ENCODE measurements at places on chromosomes 3 and 15.

DNA sequence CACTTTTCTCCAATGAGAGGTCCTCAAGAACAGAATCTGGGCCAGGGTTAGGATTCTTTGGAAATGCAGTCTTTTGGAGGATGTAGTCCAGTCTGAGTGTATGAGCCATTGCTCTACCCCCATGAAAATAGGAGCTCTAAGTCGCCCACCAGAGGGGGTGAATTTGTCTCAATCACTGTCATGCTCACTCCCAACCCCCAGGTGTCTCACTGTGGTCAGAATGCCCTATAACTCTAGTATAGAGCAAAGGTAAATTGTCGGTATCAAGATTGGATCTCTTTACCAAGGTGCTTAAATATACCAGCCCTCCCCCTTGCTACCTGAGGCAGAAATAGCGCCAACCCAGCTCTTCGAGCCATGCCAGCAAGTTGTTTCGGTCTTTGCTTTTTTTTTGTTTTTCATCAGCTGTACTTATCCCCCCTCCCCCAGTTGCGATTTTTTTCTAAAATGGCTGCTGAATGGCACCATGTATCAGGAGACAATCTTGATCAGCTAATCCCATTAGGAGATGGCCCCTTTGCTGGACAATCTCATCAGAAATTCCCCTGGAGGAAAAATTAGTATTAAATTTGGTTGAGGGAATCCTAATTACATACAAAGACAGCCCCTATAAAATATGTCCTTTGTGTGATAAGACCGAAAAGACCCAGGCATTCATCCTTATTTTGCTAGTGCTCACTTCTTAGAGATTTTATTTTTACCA, 130.7 kb downstream of the EBLN2 start:
- DNase-seq, result no peak

DNA sequence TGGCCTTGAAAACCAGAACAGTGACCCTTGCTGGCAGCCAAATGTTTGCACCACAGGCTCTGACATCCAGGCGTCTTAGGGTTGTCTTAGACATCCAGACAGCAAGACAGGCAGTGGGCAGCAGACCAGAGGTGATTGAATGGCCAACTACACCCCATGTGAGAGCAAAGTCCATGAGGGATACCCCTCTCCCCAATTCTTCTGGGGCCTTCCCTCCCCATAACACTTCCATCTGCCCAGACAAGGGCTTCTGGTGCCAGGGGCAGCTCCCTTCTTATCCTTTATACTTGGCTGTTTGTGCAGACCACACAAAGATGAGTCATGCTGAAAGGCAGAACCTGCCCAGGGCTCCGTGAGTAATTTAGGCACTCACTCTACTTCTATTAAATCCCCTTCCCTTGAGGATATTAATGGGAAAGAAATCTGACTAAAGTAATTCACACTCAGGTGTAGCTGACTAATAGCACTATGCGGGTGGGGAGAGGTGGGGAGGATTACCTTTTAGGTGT, 257.9 kb downstream of the UACA start:
- DNase-seq, result no peak

DNA sequence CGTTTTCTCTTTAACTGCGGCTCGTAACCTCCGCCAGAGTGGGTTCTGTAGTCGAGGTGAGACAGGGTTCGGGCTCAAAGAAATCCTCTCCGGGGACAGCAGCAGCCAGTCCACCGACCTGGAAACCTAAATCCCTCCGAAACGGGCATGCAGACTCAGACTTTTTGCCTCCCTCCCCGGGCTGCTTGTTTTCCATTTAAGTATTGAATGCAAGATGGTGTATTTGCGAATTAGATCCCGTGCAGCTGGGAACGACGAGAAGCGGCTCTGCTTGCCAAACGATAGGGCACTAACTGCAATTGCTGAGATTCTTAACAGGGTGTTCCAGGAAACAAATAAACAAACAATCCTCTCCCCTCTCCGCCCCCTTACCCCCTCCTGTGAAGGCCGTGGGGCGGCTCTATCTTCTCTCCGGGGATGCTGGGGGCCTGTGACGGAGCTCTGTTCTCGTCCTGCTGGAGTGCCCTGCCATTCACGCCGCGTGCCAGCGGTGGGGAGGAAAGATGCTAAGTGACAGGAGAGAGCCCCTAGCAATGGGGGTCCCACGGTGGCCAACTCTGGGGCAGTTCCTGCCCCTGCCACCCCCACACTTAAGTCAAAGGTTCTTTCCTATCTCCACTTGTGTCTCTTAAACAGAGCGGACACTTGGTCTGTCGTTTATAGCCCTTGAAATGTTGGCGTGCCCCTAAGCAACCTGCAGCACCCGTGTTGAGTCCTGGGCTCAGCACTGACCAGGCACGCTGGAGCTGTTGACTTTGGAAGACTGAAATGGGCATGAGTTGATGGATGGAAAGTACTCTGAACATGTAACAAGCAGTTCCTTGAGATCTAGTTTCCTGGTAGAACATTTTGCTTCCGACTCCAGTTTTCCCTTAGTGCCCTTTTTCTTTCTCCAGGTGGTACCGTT, 1.3 kb upstream of the ETV5 start:
- DNase-seq, result no peak

- no peak for DNase-seq
These were observed 3.0 kb downstream of the ZSCAN2 start for GRCh38 chr15:84603630-84604379.

- no peak for DNase-seq
These were observed 16.0 kb upstream of the CCR2 start for GRCh38 chr3:46337911-46338310.

GRCh38 chr3:112247350-112247749, 46.7 kb downstream of the SLC9C1 start:
- DNase-seq, result no peak

- DNase-seq, result no peak
These were observed 209.2 kb upstream of the NR2F2 start for GRCh38 chr15:96121086-96121920.

DNA sequence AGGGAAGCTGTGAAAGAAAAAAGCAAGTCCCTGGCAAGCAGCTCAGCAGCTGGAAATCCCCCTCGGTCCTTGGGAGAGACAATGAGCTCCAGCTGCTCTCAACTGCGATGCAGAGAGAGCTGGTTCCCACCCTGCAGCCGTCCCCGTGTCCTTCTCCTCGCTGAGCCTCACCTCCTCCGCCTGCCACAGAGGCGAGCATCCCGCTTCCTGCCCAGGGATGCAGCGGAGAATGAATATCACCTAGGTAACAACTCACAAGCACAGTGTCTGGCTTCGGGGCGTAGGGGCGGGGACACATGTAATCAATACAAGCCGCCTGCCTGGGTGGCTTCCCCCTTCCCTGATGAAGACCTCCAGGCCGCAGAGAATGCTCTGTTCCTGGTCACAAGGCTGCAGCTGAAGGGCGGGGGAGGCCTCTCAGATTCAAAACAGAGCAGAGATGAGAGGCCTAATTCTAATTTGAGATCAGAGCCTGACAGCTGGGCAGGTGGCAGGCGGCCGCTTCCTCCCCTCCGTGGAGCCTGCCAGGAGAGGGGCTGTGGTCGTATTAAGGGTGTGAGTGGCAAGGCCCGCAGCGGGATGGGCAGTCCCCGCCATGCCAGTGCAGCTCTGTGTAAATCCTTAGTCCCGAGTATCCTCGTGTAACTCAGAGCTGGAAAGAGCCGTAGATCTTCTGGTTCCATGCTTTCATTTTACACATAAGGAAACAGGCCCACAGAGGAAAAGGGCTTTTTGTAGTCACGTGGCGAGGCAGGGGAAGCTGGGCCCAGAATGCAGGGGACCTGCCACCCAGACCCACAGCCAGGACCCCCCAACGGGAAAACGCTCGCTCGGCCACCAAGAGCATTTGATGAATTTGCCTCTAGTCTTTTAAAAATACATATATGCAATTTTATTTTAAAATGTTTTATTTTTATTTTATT, 24.3 kb downstream of the ZDHHC19 start:
- peak; percentile 30 for DNase-seq

GRCh38 chr15:68347392-68347791, 69.8 kb downstream of the FEM1B start:
- no peak for DNase-seq

DNA sequence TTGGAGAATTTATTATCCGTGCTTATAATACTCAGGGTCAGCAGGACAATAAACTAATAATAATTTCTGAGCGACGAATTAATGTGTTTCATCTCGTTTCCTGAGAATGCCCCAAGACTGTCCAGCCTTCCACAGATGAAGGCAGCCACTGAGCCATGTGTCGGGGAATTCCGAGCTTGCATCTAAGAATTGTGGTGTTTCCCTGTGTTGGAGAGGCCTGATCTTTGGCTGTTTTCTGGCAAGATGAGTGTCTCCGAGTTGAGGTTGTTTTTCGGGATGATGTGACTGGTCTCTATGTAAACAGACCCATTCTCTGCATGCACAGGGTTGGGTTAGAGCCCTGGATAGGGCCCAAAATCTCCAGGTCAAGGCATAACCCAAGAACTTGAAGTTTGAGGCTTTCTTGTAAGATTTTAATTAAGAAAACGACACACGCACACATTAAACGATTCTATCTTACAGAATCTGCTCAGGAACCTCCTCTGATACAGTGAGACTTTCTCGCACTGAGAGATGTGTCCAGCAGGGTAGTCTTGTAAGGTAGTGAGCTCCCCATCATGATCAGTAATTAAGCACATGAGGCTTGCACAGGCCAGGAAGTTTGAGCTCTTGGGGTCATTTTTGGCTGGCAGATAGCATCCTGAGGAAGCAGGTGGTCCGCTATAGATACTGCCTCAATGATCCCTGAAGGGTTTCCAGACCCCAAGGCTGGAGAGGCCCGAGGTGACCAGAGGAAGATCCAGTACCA, 14.4 kb downstream of the FGD5 start:
- DNase-seq, result no peak

DNA sequence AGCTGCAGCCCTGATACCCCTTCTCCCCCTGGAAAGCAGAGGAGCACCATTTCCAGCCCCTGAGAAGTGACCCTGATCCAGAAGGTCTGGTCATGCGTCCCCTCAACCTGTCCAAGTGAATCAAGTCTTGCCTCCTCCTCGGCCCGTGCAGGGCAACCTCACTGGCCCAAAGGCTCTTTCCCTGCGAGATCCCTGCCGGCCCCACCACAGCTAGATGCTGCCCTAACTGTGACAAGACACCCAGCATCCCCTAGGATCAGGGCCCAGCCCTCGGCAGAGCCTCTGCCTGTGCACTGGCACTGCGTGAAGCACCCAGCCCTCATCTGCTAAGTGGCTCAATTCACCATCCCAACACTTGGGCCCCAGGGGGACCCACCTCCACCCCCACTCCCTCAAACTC, 155.1 kb downstream of the NUP210 start:
- no peak for DNase-seq

GRCh38 chr15:101489237-101489598, 289 bp downstream of the PCSK6 start:
- DNase-seq, result no peak

- DNase-seq, result no peak
These were observed 197.8 kb downstream of the TNIK start for GRCh38 chr3:171262431-171262830.

- DNase-seq, result no peak
These were observed 33.5 kb upstream of the PDZRN3 start for GRCh38 chr3:73658227-73658626.

- DNase-seq, result no peak
These were observed 56.3 kb upstream of the EPHB3 start for GRCh38 chr3:184505076-184505878.

DNA sequence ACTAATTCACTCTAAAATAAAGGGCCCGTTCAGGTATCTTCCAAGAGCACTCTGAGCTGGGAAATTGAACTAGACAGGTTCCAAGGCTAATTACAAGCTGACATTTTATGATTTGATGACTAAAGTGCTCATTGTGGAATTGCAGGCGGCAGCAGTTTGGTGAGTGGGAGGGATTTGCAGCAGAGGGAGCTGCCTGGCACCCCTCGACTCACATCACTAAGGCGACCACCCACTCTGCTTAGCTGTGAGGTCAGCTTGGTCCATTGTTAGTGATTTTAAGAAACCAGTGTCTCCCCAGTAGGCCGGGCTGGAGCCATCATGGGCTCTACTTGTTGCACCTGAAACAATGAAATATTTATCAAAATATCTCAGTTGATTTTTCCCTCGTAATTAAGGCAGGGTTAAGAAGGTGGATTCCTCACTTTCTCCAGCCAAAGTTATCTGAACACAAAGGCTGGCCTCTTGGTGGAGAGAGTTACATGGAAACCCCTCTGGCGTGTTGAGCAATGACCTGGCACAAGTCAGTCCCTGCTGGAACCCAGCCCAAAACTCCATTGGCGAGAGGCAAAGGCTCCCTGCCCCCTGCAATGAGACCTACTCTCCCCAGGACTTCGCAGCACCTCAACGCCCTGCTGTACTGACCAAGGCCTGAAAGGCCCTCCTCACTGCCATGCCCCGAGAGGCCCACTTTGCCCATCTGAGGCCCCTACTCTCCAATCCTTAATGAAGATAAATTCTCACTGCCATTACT, 65.0 kb upstream of the ATP2B2 start:
- no peak for DNase-seq

DNA sequence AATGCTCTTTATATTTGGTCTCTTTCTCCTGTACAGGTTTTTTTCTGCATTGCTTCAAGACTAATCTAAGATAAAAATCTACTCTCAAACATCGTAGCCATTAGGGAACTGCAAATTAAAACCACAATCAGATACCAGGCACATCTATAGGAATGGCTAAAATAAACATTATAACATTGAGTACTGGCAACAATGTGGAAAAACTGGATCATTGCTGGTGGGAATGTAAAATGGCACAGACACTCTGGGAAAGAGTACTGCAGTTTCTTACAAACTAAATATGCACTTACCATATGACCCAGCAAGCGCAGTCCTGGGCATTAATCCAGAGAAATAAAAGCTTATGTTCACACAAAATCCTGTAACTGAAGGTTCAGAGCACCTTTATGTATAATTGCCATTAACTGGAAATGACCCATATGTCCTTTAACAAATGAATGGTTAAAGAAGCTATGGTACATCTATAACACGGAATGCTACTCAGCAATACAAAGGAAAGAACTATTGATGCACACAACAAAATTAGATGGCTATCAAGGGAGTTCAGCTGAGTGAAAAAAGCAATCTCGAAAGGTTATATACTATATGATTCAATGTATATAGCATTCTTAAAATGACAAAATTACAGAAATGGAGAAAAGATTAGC, 6.3 kb downstream of the ABCC5 start:
- DNase-seq, result no peak

DNA sequence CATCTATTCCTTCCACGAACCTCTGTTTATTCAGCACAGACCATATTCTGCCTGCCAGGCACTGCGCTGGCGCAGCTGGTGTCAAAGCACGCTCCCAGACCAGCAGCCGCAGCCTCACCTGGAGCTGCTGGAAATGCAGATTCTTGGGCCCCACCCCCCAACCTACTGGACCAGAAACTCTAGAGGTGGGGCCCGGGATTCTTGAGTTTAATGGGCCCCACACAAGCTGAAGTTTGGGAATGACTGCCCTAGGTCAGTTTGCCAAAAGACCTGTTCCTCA, 7.0 kb downstream of the CHST13 start:
- DNase-seq, result no peak

DNA sequence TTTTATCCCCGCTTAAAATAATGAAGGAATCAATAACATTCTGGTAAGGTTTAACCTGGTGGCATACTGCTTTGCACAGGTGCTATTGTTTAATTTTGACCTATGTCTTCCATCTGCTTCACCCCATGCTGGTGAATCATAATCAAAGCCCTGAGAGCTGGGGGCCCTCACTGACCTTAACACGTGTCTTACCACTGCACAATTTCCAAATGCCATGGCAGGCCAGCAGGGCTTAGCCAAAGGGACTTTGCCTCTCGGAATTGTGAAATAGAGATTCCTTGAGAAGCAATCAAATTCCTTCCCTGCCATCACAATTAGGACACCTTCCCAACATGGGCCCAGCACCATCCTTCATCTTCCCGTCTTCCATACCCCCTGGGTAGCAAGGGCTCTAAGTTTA, 242.6 kb upstream of the THBS1 start:
- no peak for DNase-seq

All from central memory CD4-positive, alpha-beta T cell (primary cell).